Suppressor macrophage treated with lipopolysaccharide for 4 hours (primary cell): ENCODE measurements at places on chromosomes 6 and 20.

DNA sequence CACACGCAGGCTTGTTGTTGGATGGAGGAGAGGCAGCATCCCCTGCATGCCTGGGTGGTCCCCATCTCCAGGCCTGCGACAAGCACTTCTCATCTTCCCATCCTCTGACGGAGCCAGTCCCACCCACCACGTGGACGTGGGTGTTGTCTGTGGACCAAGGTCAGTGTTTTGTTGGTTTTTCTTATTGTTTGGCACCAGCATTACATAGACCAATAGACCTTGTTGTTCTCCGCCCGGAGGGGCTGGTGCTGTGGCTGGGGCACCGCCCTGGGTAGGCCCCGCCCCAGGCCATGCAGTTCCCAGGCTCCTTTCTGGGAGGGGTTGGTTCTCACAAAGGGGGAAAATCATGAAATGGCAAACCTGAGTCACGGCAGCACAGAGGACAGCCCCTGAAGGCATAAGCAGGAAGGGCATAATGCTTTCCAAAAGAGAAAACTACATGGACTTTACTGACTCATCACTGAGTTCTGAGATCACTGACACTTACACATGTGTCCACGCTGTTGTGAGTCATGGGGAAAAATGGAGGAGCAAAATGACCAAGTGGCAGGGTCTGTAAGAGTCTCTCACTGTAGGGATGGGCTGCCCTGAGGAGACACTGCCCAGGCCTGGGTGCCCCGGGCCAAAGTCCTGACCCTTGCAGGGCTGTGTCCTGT is 90.8 kb downstream of the THBS2 start:
- DNase-seq, result peak; percentile 85

DNA sequence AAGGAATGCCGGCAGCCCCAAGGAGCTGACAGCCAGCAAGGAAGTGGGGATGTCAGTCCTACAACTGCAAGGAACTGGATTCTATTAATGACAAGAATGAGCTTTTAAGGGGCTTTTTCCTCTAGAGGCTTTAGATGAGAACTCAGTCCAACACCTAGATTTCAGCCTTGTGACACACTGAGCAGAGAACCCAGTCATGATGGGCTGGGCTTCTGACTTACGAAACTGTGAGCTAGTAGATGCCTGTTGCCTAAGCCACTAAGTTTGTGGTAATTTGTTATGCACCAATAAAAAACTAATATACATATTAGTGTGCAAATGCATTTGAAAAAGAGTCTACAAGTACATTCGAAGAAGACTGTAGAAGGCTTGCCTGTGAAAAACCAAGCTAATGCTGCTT is 263.3 kb downstream of the SOX4 start:
- DNase-seq, result peak; percentile 54

- DNase-seq, result no peak
Observed at GRCh38 chr6:41411961-41412360, 76.6 kb downstream of the NCR2 start.

DNA sequence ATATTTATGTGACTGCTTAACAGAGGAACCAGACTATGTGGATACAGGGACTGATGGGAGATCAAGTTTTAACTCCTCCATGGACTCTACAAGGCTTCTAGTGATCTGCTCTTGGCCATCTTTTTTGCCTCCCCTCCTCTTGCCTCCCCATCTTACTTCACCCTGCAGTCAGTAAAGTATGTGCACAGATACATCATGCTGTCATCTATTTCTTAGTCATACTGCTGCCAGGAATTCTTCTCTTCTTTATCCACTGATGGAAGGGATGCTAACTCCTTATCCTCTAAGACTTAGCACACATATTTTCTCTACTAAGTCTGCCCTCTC is 27.6 kb upstream of the FAM83C start:
- DNase-seq, result peak; percentile 18

DNA sequence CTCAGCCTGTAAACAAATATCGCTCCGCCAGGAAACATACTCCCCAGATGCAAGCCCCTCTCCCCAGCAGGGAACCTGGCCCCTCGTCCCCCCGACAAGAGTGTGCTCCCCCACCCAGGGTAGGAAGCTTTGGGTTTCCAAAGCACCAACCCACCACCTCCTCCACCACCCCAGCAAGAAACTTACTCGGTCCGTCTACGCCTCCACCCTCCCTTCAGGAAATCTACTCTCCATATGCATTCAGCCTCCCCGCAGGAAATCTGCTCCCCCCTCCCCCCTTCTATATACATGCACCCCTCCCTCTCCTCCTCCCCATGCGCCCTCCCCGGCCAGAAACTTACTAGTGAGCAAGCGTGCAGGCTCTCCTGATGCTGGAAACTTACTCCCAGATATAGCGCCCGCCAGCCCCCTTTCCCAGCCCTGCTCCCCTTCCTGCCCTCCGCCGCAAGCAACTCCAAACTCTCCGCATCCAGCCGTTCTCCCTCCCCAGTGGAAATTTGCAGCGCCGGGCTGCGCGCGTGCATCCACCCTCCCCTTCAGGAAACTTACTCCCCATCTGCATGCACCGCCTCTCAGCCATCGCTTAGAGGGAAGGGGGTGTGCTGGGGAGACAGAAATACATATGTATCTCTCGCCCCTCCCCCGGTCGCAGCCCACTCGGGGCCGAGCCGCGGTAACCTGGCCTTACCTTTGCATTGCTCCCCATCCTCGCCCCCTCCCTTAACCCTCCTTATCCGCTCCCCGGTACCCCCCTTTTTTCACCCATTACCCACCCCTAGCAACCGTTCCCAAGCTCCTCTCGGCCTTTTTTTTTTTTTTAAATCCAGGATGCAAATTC is at the start of gene TRERF1:
Gene TRERF1, minus strand, starts transcription at position 594 of the 838 bp plus-strand sequence. CDS start 182,336 bp downstream, outside the sequence.
- peak; percentile 40 for DNase-seq

GRCh38 chr6:455835-456234 is 64.3 kb downstream of the IRF4 start:
- no peak for DNase-seq

DNA sequence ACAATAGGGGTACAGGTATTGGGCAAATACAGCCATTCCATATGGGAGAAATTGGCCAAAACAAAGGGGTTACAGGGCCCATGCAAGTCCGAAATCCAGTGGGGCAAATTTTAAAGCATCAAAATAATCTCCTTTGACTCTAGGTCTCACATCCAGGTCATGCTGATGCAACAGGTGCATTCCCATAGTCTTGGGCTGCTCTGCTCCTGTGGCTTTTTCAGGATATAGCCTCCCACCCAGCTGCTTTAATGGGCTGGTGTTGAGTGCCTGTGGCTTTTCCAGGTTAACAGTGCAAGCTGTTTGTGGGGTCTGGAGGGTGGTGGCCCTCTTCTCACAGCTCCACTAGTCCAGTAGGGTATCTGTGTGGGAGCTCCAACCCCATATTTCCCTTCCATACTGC is 607.1 kb downstream of the MEI4 start:
- DNase-seq, result no peak
